Neural crest cell (in vitro differentiated cells): ENCODE measurements at places on chromosomes 13 and 19. TPM values are rescaled to one million over a fixed set of nuclear protein-coding genes. Genes with fewer than 3 reads are reported as not detected.

KLC3 gene
- not detected in 2 replicates for total RNA-seq

SULT2A1 gene
- not detected in 2 replicates for total RNA-seq

TUBB4A gene
- total RNA-seq, result 27.7 and 39.9 TPM in 2 replicates

LGALS4 gene
- total RNA-seq, result 0.77 and 0.86 TPM in 2 replicates

SLC10A2 gene
- total RNA-seq, result 0.07 and 0.09 TPM in 2 replicates

DIRAS1 gene
- total RNA-seq, result 19.9 and 24.4 TPM in 2 replicates

MOB3A gene
- total RNA-seq, result 40.0 and 42.1 TPM in 2 replicates

LPAR6 gene
- 22.3 and 23.8 TPM in 2 replicates for total RNA-seq

ZNF132 gene
- 0.28 and 0.52 TPM in 2 replicates for total RNA-seq

CYP4F2 gene
- not detected in 2 replicates for total RNA-seq

SCEL gene
- total RNA-seq, result not detected in 2 replicates

MISP3 gene
- total RNA-seq, result 0.39 and 0.98 TPM in 2 replicates

DNA sequence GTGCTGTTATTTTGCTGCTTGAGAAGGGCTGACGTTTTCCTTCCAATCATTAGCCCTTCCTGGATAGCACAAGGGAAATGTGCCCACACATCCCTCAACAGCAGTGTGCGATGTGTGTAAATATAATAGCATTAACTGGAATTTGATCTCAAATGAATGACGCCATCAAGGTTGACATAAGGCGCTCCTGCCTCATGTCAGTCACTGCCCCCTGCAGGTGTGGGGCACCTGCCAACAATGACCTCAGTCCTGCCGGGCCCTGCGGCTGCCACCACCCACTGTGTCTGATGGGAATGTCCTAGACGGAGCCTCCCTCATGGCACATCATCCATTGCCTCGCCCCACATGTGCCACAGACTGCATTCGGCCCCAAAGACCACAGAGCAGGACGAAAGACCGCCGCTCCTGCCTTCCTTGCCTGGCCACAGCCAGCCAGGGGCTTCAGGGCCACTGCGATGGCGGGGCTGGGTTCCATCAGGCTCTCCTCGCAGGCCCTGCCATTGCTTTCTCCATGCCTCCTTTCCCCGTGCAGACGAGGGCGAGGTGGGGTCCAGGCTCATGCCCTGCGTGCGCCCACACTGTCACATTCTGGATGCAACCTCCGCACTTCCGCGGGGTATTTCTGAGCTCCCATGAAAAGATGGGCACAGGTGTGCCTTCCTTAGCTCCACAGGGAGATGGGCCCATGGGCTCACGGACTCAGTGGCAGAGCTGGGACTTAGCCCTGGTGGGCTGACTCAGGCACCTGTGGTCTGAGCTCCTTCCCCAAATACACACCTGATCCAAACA lies 146.7 kb downstream of the SOX1 start:
- peaks cover 38% of the 10 kb centered on the region for H3K4me1 ChIP-seq
- H3K4me3 ChIP-seq, result no peak overlapping the region
- peak overlapping the region; percentile 27 for H3K27ac ChIP-seq
- DNase-seq, result no peak

DNA sequence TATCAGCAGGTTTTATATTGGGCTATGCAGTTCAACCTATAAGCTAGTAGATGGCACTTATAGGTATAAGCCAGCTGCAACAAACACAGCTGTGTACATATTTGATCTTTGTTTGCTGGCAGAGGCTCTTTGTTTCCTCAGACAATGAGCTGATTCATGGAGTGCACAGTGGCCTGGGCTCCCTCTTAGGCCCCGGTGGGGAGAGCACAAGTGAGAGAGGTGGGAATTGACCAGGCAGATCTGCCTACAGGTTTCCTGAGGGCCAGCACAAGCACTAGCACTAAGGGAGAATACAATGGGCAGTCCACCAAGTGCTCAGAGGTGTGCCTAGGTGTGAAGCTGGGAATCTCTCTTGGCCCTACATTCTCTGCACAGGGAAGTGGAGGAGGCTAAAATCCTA lies 1390.7 kb downstream of the SLITRK5 start:
- H3K4me3 ChIP-seq, result no peak overlapping the region
- H3K27me3 ChIP-seq, result no peaks in the 10 kb centered on the region
- no peaks in the 10 kb centered on the region for H3K4me1 ChIP-seq

GRCh38 chr19:633786-634639 lies 676 bp upstream of the POLRMT start:
- no peak for DNase-seq
- peak overlapping the region; percentile 76 for H3K27ac ChIP-seq
- H3K4me3 ChIP-seq, result peak overlapping the region; percentile 97
- peaks cover 12% of the 10 kb centered on the region for H3K27me3 ChIP-seq
- peaks cover 12% of the 10 kb centered on the region for H3K4me1 ChIP-seq

GRCh38 chr19:16327501-16327900 lies 2.9 kb downstream of the KLF2 start:
- no peaks in the 10 kb centered on the region for H3K36me3 ChIP-seq
- no peak for DNase-seq
- H3K27me3 ChIP-seq, result peaks cover 78% of the 10 kb centered on the region

GRCh38 chr19:33273881-33274662 lies 28.3 kb downstream of the CEBPA start:
- peaks cover 12% of the 10 kb centered on the region for H3K4me1 ChIP-seq
- H3K4me3 ChIP-seq, result no peak overlapping the region
- H3K27ac ChIP-seq, result peak overlapping the region; percentile 72
- DNase-seq, result no peak
- no peaks in the 10 kb centered on the region for H3K36me3 ChIP-seq
- H3K27me3 ChIP-seq, result no peaks in the 10 kb centered on the region

- no peak overlapping the region for H3K27ac ChIP-seq
- no peaks in the 10 kb centered on the region for H3K4me1 ChIP-seq
- H3K4me3 ChIP-seq, result no peak overlapping the region
- no peaks in the 10 kb centered on the region for H3K36me3 ChIP-seq
- no peak for DNase-seq
- no peaks in the 10 kb centered on the region for H3K27me3 ChIP-seq
These were observed 441.6 kb downstream of the TDRD3 start for GRCh38 chr13:60838581-60838980.

DNA sequence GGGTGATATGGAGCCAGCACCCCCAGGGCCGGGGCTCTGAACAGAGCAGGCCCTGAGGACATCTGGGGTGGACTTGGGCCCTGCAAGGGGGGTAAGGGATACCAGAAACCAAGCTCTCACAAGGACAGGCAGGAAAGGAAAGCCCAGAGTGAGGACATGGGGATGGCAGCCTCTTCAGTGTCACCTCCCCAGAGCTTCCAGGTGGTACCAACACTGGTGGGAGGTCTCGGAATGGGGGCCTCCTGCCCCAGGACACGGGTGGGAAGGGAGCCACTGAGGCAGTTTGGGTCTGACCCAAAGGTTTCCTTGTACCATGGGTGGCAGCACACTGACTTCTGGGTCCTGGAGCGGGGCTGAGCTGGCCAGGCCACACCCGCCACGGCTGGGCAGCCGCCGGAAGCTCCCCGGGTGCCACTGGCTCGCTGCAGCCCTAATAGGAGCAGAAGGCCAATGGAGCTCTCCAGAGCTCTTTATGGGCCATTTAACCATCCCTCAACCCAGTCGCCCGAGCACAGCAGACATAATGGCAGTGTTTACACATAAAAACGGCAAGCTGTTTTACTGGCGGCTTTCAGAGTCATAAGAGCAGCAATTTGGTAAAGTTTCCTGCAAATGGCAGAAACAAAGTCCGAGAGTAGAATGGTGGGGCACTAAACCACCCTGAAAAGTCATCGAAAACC lies 59.3 kb downstream of the PEPD start:
- no peak overlapping the region for H3K4me3 ChIP-seq
- DNase-seq, result no peak
- H3K4me1 ChIP-seq, result peaks cover 12% of the 10 kb centered on the region
- H3K27ac ChIP-seq, result peak overlapping the region; percentile 82
- no peaks in the 10 kb centered on the region for H3K27me3 ChIP-seq

DNA sequence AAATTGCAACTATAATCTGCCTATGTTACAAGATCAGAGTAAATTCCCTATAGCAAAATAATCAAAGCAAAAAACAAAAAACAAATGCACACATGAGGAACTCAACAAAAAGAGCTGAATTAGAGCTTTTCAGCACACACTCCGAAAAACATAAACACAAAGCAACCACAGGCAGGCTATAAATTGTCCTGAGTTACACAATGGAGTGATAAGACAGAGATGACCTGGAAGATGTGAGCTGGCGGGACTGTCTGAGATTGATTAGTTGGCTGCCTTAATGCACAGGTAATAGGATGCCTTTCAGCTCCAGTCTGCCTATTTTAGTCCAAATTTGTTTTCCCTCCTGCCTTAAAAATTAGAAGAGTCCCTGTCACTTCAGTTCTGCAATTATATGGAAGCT lies 159.0 kb upstream of the FNDC3A start:
- H3K4me3 ChIP-seq, result no peak overlapping the region
- no peak for DNase-seq
- peaks cover 6% of the 10 kb centered on the region for H3K4me1 ChIP-seq
- no peaks in the 10 kb centered on the region for H3K27me3 ChIP-seq
- no peaks in the 10 kb centered on the region for H3K36me3 ChIP-seq

GRCh38 chr13:92535222-92536006 lies 691.2 kb upstream of the GPC6 start:
- H3K36me3 ChIP-seq, result no peaks in the 10 kb centered on the region
- no peaks in the 10 kb centered on the region for H3K4me1 ChIP-seq
- no peaks in the 10 kb centered on the region for H3K27me3 ChIP-seq
- no peak overlapping the region for H3K4me3 ChIP-seq

- no peak overlapping the region for H3K4me3 ChIP-seq
- no peaks in the 10 kb centered on the region for H3K4me1 ChIP-seq
- H3K27ac ChIP-seq, result no peak overlapping the region
- no peaks in the 10 kb centered on the region for H3K27me3 ChIP-seq
- DNase-seq, result peak; percentile 6
- no peaks in the 10 kb centered on the region for H3K36me3 ChIP-seq
These were observed 776.9 kb downstream of the GPC5 start for GRCh38 chr13:92175330-92175729.

DNA sequence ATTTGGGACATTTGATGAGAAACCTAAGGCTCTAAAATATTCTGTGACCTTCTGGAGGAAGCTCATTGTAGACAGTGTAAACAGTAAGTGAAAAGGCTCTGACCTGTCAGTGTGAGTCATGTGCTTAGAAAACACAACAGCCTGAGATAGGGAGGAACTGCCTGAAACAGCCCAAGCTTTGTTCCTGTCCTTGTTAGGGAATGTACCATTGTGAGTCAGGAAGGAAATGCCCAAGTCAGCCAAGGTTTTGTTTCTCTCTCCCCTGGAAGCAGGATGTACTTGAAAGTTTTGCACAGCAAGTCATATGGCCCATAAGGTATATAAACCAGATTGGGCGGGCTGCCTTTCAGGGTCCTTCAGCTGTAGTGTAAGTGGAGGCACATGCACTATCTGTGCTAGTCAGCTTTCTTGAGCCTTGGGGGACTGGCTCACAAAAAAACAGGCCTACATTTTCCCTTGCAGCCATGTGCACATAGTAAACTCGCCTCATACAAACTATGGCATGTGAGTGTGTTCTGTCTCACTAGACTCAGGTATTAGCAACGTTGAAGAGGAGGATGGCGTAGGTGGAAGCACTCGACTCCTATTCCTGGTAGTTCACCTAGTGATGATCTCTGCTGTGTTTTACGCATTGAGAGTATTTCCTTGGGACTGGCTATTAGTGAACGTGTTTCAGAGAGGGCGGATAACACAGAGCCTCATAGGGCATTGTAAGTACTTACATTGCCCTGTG lies 141.2 kb upstream of the KLHL1 start:
- DNase-seq, result no peak
- no peaks in the 10 kb centered on the region for H3K27me3 ChIP-seq
- H3K4me1 ChIP-seq, result peaks cover 16% of the 10 kb centered on the region
- H3K4me3 ChIP-seq, result no peak overlapping the region
- no peak overlapping the region for H3K27ac ChIP-seq

GRCh38 chr13:67330149-67330548 lies 100.0 kb upstream of the PCDH9 start:
- H3K4me3 ChIP-seq, result no peak overlapping the region
- no peaks in the 10 kb centered on the region for H3K27me3 ChIP-seq
- H3K36me3 ChIP-seq, result no peaks in the 10 kb centered on the region
- DNase-seq, result no peak
- no peak overlapping the region for H3K27ac ChIP-seq
- H3K4me1 ChIP-seq, result no peaks in the 10 kb centered on the region

DNA sequence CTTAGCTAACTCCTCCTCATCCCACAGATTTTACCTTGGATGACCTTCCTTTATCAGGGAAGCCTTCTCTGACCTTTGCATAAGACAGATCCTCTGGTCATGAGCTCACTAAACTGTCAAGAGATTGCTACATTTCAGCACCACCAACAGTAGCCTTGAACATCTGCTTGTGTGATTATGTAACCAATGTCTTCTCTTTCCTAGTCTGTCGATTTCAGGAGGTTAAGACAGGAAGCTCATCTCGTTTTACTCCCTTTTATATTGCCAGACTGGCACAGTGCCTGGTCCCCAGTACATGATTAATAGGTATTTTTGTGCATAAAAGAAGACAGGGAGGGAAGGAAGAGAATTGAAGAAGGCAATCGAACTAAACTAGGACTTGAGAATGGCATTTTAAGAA lies 1697.7 kb downstream of the EFNB2 start:
- no peaks in the 10 kb centered on the region for H3K27me3 ChIP-seq
- DNase-seq, result no peak
- H3K27ac ChIP-seq, result no peak overlapping the region
- H3K36me3 ChIP-seq, result no peaks in the 10 kb centered on the region

DNA sequence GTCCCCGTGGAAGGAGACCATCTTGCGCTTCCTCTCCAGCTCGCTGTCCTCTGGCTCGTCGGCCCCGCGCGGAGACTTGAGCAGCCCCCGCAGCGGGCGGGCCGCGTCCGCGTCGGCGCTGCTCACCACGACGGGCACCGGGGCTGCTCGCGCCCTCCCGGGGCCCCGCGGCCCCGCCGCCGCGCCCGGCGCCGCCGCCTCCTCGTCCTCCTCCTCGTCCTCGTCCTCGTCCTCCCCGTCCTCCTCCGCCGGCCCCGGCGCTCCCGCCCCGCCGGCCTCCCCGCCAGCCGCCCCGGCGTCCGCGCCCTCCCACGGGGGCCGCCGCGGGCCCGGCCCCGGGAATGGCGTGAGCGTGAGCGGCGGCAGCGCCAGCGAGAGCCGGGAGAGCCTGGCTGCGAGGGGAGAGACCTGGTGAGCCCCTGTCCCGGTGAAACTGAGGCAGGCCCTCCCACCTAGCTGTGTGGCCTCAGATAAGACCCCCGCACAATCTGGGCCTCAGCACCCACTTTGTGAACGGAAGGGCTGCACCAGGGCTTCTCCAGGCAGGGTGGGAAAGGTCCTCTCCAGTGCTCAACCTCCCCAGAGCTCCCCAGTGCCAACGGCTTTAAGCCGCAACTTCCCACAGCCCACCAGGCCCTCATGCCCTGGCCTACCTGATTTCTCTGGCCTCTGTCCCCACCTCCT lies 17.8 kb downstream of the LMTK3 start:
- no peaks in the 10 kb centered on the region for H3K36me3 ChIP-seq
- DNase-seq, result no peak
- peaks cover 71% of the 10 kb centered on the region for H3K27me3 ChIP-seq
- H3K27ac ChIP-seq, result no peak overlapping the region
- H3K4me3 ChIP-seq, result peak overlapping the region; percentile 80

GRCh38 chr19:52635786-52636570 lies 2.2 kb downstream of the ZNF83 start:
- H3K4me1 ChIP-seq, result peaks cover 23% of the 10 kb centered on the region
- H3K27me3 ChIP-seq, result peaks cover under 1% of the 10 kb centered on the region
- H3K27ac ChIP-seq, result no peak overlapping the region
- H3K36me3 ChIP-seq, result peaks cover 7% of the 10 kb centered on the region
- no peak for DNase-seq
